ENCODE measurements at places on chromosomes 1 and 21. TPM values are rescaled to one million over a fixed set of nuclear protein-coding genes. Genes with fewer than 3 reads are reported as not detected.

The TNFRSF1B gene
- polyA plus RNA-seq, result 0.68 TPM

DNA sequence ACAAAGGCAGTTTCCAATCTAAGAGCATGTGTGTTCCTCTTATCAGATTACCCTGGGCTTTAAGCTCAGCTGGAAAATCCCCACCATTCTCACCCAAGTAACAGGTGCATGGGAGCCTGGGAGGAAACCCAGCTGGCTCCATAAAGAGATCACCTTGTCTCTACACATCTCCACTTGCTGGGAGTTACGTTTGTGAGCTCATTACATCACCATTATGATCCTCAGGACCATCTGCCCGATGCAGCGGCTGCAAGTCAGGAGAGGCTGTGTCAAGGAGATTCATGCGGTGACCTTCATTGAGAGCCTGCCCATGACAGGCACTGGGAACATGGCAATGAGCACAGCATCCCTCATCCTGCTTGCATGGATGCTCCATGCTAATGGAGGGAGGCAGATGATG, 618.0 kb downstream of the NPHP4 start:
- no peak for DNase-seq

- DNase-seq, result no peak
Observed at GRCh38 chr1:46158312-46159281, 16.3 kb upstream of the TSPAN1 start.

The GSTM1 gene
- polyA plus RNA-seq, result not detected

DNA sequence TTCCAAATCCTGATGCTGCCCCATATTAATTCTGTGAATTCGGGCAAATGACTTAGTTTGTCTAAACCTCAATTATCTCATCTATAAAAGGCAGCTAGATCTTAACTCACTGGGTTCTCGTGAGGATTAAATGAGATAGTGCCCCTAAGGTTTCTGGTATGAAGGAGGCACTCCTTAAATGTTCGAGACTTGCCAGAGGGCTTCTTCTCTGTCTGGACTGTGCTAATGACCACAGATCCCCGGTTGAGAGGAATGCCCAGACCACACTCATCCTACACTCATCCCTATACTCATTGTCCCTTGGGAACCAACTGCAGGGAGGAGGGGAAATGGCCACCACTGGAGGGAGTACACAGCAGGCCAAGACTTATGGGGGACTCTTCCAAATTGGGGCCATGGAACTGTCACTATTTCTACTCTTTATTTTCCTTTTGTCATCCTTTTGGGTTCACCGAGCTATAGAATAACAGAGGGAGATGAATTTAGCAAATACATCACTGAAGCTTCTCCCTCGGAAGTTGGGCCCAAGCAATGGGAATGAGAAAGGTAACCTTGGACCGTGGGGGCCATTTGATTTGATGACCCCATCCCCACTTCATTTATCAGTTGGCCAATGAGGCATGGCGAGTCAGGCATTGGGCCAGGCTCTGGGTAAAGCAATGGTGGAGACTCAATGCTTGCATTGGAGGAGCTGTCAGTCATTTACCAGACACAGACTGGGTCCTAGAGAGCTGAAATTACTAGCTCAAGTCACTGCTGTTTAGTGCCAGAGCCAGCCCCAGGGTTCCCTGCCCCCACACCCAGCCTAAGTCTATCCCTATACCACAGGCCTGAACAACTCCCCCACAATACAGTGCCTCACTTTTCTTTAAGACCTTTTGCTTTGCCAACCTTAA, 5.1 kb downstream of the ATF3 start:
- DNase-seq, result no peak

The CLCA4 gene
- polyA plus RNA-seq, result not detected

- peak; percentile 65 for DNase-seq
Observed at GRCh38 chr1:22142315-22143064, 407 bp downstream of the WNT4 start.

The POU3F1 gene
- polyA plus RNA-seq, result 6.0 TPM

DNA sequence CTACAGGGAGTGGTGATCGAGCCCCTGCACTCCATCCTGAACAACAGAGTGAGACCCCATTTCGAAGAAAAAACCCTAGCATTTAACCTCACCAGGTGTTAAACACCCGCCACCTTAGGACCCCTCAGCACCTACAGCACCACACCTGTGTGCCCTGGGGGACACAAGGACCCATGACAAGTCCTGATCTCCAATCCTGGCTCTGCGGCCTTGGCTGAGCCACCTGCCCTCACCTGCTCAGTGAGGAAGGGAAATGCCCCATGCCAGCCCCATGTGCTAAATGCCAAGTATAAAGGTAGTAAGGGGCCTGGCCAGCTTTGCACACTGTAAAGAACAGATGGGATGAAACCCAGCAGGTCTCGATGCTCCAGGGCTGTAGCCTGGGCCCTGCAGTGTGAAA, 11.1 kb downstream of the MRTO4 start:
- DNase-seq, result no peak

DNA sequence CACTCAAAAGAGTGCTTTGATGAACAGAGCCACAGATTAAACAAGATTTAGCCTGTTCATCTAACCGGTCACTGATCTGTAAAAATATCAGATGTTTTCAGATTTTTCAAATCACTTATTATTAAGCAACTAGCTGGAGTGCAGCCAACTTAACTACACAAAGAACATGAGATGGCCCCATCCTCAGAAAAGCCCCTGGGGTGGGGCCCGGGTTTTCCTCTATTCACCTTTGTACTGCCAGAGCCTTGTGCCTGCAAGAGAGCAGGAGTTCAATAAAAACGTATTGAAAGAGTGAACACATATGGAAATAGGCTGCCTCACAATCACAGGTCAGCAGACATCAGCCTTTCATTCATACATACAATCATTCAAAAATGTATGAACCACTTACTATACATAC, 516.1 kb downstream of the OMA1 start:
- DNase-seq, result no peak

DNA sequence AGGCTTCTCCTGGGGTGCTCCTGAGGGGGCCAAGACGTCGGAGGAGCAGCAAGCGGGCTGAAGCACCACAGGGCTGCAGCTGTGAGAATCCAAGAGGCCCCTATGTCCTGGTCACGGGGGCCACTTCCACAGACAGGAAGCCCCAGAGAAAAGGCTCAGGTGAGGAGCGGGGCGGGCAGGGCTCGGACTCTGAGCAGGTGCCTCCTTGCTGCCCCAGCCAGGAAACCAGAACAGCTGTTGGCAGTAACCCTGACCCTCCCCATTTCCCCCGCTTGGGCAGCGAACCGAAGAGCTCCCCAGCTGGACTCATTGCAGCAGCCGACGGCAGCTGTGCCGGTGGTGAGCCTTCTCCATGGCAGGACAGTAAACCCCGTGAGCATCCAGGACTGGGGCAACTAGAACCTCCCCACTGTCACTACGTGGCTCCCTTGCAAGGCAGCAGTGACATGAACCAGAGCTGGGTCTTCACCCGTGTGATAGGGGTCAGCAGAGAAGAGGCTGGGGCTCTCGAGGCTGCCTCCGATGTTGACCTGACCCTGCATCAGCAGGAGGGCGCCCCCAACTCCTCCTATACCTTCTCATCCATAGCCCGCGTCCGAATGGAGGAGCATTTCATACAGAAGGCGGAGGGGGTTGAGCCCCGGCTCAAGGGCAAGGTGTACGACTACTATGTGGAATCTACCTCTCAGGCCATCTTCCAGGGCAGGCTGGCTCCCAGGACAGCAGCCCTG, 625 bp downstream of the KLHDC7A start:
- no peak for DNase-seq

The ASCL5 gene
- polyA plus RNA-seq, result not detected

GRCh38 chr1:169893645-169894423, at the start of gene SCYL3:
Gene SCYL3 (minus strand): TSS chr1:169893896. CDS start chr1:169888840, 5,056 bp downstream.
- peak; percentile 98 for DNase-seq

- DNase-seq, result no peak
Observed at GRCh38 chr1:203843435-203843834, 18.0 kb upstream of the SNRPE start.

- DNase-seq, result no peak
Observed at GRCh38 chr1:41501581-41501980, 17.1 kb upstream of the EDN2 start.

DNA sequence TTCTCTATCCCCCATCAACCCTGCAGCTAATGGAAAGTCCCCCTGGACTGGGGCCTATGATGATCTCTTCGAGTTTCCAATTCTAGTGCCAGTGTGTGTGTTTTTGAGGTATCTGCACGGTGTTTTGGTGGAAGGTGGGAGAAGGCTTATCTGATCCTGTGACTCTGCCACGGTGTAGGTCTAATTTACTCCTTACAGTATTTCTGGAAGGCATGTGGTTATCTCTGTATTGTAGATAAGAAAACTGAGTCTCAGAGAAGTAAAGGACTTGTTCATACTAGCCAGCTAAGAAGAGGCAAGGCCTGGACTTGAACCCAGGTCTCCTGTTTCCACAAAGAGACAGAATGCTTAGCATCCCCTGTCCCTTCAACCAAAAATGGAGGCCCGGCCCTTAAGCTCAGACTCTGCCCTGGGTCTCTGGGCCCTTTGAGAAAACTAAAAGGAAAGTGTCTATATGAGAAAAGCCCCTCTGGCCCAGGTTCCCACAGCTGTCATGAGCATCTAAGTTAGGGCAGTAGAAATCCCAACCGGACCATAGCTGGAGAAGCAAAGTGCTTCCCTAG, 20.3 kb downstream of the RIMS3 start:
- no peak for DNase-seq

DNA sequence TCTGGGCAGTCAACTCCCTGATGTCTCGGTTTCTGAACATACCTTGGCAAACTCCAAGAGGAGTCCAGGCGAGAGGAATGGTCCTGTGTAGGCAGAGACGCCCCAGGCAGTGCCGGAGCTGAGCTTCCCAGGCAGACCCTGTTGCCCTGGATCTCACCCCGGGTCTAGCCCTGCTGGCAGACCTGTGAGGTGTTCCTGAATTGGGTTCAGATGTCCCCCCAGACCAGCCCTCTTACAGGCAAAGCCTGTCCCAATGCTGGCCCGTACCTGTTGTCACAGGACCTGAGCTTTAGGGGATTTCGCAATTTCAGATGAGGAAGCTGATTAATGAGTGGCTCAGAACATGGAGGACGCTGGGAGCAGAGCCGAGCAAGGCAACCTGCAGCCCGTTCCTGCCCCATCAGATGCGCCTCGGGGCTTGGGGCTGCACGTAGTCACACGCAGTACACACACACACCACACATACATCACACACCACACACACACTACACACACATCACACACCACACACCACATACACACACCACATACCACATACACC, 38.5 kb upstream of the PDE9A start:
- DNase-seq, result peak; percentile 54

The RNF186 gene
- not detected for polyA plus RNA-seq

- DNase-seq, result no peak
Observed at GRCh38 chr1:20149601-20150325, 10.6 kb downstream of the PLA2G2F start.

DNA sequence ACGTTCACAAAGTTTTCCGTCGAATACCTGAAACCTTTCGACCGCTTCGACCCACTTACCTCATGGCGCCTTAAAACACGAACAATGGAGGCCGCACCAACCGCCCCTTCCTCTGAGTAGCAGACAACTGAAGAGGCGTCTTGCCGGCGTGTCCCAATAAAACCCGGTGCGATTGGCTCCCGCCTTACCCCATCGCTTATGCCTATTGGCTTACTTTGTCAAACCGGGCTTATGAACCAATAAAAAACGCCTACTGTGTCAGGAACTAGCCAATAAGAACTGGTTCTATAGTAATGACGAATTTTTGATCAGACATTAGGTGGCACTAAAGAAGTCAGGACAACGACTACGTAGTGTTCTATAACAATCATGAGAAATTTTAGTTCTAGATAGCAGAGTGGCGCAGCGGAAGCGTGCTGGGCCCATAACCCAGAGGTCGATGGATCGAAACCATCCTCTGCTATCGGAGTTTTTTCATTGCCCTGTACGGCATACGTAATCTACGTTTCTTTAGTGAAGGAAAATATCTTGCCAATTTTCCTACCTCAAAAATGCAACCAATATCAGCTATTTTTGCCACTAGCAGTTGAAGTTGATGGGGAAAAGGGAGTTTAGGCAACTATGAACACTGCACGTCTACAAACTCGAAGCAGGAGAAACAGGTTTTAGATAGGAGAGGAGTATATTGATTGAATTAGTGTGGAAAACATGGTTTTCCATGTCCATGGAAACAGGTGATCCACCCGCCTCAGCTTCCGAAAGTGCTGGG, at the start of gene ILF2:
Gene ILF2 (minus strand): TSS at position 135 of the 769 bp plus-strand sequence. CDS start 71 bp downstream, at position 64.
- DNase-seq, result peak; percentile 100

GRCh38 chr1:155760751-155761475, 72.0 kb downstream of the DAP3 start:
- DNase-seq, result no peak

The C1QTNF12 gene
- 4.2 TPM for polyA plus RNA-seq

DNA sequence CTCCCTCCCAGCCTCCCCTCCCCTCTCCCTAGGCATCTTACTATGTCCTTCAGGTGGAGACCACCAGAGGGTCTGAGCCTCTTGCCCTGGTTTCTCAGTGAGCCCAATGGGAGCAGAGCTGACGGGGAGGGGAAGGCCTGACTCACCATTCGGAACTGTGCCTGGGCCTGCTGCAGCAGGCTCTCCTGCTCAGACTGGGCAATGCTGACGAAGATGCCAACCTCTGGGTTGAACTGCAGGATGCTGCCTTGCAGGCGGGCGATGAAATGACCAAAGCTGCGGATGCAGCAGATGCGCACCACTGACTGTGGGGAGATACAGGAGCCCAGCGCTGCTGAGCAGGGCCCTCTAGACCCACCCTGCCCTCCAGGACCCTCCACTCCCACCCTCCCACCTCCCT, 11.0 kb upstream of the PAQR6 start:
- DNase-seq, result no peak

DNA sequence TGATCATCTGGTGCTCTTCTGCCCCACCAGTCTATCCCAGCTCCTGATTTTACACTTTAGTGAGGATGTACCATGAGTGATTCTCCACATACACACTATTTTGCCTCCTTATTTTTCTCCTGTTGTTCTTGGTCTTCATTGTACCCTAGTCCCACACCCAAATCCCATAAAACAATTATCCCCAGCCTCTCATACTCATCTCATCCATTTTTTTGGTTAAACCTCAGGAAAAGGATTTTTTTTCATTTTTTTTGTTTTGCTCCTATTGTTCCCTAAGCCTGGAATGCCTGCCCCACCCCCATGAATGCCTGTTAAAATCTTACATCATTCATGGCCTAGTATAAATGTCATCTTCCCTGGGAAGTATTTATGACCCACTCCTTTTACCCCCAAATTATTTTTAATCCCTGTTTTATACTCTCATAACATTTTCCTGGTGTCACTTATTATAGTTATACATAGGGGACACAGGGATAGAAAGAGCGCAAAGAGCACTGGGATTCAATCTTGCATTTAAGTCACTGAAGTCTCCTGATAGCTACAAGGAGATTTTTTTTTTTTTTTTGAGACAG, 4.9 kb upstream of the LINGO4 start:
- DNase-seq, result peak; percentile 58

- DNase-seq, result no peak
Observed at GRCh38 chr1:237789619-237790018, 101.1 kb downstream of the ZP4 start.

All from GM23338 (cell line).